Retina (tissue), 1 donor: ENCODE measurements at places on chromosomes 4 and X.

- no peak for DNase-seq
Measured at GRCh38 chr4:2389691-2390090, 28.8 kb downstream of the ZFYVE28 start.

DNA sequence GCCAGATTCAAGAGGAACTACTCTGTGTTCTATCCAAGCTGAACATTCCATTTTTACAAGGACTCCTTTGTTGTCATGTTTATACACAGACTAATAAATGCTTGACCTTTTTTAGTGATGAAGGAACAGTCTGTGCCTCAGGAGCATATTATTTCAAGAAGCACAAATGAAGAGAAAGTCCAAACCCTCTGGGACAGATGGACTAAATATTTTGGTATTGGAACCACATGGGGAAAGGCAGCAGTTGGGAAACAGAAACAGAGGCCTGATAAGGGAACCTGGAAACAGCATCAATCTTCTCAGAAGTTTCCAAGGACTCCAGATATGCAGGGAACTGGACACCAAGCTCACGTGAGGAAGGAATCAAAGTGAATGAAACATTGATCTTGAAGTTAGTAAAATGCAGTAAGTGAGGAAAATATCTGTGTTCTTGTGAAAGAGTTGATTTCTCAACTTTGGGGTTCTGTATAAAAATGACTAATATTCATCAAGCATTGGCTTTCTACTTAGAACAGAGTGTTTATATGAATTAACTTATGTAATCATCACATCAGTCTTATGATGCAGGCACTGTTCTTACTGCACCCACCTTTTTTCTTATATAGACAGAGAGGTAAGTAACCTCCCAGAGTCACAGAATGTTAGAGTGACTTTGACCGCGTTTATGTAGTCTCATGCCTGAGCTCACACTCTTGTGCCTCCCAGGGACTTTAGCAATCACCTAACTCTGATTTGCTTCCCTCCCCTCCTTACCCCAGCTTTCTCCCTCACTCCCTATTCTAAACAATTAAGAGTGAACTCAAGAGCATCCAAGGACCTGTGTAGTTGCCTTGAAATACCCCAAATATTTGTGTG, 148.9 kb upstream of the JADE1 start:
- DNase-seq, result no peak

DNA sequence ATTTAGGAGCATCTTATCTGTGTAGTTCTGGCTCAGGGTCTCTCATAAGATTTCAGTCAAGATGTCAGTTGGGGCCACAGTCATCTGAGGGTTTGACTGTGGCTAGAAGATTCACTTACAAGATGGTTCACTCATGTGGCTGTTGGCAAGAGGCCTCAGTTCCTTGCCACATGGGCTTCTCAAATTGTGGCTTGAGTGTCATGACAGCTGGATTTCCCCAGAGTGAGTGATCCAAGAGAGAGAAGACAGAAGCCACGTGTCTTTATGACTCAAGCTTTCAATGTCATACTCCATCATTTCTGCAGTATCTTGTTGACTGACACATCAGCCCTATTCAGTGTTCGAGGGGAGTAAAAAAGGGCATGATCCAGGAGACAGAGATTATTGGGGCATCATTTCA, 131.3 kb upstream of the AP1S2 start:
- DNase-seq, result no peak

DNA sequence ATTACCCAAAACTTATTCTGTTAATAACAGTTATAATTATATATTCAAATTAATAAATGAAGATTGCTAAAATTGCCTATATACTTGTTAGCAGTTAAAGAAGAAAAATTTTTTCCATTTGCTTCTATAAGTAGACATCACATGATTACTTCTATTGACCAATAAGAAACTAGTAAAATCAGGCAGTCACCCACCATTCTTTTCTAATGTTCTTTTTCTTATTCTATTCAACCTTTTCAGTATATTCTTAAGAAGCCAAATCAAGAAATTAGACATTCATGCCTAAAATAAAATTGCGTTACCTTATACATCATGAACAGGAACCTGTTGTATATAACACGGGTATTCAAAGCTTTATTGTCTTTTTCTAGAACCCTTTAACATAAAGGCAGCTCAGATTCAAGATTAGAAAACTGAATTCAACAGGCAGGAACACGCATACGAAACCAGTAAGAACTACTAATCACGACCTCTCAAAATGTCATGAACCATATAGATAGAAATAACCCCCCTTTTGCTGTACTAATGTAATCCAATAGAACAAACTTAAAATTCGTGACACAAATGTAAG, 568.1 kb upstream of the DIPK2B start:
- DNase-seq, result no peak

GRCh38 chr4:59728496-59728895, 1471.6 kb upstream of the ADGRL3 start:
- no peak for DNase-seq

GRCh38 chr4:69787879-69788278, 27.5 kb upstream of the SULT1B1 start:
- DNase-seq, result no peak

DNA sequence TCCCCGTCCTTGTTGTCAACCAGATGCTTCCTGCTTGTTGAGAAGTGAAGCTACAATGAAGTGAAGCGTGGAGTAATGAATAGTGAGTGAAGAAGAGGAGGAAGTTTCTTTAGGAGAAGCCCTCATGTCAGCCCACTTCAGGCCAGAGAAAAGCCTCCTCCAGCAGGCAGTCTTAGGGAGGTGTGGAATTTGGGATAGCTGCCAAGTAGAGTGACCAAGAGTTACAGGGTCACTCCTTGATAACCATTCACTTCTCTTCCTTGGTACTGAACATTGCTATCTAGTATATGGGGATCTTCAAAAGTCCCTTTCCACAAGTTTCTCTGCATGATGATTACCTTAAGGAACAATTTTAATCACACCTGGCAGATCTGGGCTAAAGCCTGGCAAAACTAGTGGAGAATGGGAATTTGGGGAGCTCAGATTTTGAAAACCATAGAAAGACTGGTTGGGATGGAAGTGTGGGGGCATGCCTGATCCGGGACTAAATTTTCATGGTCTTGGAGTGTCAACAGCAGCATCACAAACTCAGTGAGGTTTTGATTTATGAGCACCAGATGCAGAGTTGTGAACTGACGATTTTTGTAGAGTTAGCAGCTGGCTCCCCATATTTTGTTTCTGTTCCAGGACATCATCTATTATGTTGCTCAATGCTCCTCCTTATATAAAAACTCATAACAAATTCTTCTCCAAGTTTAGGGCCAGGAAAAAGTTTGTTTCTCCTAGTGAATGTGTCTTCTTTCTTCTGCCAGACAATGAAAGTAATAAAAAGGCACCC, 53.1 kb downstream of the IGSF1 start:
- DNase-seq, result no peak

DNA sequence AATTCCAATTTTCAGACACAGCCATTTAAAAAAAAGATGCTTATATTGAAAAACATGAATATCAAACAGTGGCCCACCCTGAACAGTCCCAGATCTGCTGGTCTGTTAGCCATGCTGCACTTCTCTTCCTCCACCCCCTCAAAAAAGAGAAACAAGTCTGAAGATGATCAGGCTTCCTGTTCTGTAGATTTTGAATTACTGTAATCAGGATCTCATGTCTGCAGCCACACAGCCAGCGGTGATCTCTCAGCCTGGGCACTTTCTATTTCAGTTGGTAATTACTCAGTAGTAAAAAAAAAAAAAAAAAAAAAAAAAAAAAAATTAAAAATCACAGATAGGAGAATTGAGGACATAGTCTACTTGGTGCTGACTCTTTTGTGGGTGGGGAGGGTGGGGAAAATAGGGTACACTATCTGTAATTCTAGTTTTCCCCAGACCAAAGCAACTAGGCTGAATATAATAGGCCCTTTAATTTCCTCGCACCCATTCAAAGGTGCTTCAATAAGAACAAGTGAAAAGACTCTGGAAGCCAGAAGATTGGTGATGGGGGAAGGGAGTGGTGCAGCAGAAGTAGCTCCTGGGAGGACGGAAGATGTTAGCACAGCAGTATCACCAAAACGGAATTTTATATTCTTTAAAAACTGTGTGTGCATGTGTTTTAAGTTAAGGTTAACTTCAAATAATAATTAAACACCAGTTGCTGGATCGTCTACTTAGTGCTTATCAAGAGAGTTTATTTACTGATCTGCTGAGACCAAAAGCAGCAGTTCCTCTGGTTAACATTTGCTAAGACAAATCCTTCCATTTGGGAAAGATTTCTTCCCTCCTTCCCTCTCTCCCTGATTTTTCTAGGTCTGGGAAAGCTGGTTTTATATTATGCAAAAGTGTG, 47.0 kb downstream of the SPRY1 start:
- no peak for DNase-seq

DNA sequence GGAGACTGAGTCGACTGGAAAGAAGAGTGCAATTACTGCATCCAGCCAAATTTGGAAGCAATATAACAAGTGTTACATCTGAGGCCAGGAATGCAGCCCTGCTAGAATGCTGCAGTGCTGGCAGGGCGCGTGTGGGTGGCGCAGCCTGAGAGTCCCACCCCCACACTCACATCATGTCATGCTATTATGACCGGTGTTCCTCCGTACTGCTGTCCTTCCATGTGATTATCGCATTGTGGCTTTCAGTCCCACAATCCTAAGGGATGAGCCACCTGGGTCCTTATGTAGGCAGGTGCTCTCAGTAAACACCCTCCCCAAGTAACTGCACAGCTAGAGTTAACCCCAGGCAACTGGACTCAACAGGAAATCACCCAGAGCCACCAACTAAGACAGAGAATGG, 122.6 kb upstream of the CPEB2 start:
- no peak for DNase-seq
